ENCODE measurements at places on chromosomes 11 and 22.

DNA sequence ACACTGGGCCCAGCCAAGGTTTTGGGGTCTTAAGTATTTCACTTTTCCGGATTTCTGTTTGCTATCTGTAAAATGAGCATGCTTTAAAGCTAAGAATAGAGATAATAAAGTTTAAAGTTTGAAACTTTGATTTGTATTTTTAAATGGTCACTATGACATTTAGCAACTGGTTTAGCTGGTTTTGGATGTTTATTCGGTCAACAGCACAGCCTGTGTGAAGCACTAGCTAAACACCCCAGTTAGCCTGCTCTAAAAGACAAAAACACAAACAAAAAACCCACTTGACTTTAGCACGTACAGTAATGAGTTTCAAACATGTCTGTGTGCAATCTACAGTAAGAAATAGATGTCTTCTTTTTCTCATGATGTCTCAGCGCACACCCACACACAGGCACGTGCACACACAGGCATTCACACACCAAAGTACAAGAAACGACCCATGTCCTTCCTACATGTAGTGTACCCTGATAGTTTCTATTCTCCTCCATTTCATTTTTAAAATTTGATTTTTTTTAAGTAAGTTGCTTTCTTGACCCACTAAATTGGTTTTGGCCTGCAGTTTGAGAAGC is 29.4 kb downstream of the SLC1A2 start:
- DNase-seq: peak; percentile 24

DNA sequence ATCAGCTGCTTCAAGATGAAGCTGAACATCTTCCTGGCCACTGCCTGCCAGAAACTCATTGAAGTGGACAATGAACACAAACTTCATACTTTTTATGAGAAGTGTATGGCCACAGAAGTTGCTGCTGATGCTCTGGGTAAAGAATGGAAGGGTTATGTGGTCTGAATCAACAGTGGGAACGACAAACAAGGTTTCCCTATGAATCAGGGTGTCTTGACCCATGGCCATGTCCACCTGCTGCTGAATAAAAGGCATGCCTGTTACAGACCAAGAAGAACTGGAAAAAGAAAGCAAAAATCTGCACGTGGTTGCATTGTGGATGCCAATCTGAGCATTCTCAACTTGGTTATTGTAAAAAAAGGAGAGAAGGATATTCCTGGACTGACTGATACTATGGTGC is 22.2 kb upstream of the BIRC3 start:
- DNase-seq: no peak

DNA sequence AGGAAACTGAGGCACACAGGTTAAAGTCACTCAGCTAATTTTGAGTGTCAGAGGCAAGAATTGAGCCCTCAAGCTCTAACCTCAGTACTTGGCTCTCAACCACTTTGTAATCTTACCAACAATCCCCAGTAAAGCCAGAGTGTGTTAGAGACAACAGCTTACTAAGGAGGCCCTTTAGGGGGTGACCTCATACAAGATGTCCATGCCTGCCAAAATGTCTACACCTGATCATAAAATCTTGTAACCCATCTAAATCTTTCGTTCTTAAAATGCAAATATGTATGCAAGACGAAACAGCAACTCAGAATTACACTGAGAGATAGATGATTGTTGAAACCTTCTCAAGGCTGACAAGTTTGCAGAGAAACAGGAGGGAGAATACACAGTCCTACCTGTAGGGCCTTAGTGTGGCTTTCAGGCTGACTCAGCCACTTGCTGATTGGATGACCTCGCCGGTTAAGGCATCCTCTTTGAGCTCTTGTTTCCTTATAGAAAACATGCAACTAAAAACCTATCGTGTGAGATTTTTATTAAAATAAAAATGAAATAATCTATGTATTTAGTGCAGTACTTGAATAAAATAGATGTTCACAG is 143.2 kb downstream of the OPCML start:
- DNase-seq: no peak

- no peak for DNase-seq
These were observed 195.0 kb downstream of the IGLL1 start for GRCh38 chr22:23384923-23385677.

DNA sequence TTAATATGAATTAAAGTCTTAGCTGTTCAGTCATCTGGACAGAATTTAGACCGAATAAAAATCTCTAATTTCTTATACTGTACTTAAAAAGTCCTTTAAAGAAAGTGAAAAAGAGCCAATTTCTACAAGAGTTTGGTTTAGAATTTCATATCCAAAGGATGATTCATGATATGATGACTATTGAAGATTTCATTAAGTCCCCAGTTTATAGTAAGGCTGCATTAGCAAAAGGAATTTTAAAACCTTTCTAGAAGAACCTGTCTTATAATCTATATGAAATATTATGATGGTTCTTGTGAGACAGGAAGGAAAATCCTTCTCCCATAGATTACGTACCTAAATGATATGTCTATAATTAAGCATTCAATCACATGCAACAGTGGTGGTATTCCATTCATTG is 34.8 kb downstream of the TSG101 start:
- DNase-seq: no peak

GRCh38 chr11:70389201-70389600 is 9.1 kb upstream of the CTTN start:
- DNase-seq: no peak

GRCh38 chr11:844693-845644 is 2.3 kb downstream of the TSPAN4 start:
- DNase-seq: peak; percentile 63
